ENCODE measurements at places on chromosomes 4 and X.

DNA sequence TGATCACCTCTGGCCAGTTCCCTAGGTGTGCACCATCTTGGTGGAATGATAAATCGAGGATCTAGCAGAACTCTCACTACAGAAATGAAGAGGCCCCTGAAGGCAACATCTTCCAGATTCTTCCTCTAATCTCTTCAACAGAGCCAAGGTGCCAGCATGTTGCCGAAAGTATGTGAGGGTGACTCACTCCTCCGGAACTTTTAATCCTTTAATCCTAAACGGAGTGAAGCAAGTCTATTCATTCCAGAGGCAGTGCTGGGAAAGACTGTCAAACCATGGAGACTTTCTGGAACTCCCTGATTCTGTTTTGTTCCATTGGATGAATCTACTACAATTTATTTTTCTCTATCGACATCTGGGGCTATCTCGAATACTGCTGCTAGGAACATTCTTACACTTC, 68.7 kb downstream of the SUPT20HL2 start:
- ATAC-seq: peak; percentile 73

DNA sequence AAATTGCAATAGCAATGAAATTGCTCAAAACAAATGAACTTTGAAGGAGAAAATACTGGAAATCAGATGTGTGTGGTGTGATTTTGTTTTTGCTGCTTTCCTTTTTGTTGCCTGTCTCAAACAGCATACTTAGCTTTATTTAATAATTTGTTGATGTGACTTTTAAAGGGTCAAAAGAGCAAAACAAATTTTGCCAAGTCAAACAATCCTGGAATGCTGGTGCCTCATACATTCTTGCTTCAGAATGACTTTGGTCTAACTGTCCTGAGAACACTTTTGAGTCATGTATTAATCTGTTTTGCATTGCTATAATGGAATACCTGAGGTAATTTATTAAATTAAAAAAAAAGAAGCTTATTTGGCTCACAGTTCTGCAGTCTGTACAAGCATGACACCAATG, 3.4 kb downstream of the PF4V1 start:
- ATAC-seq: peak; percentile 23

DNA sequence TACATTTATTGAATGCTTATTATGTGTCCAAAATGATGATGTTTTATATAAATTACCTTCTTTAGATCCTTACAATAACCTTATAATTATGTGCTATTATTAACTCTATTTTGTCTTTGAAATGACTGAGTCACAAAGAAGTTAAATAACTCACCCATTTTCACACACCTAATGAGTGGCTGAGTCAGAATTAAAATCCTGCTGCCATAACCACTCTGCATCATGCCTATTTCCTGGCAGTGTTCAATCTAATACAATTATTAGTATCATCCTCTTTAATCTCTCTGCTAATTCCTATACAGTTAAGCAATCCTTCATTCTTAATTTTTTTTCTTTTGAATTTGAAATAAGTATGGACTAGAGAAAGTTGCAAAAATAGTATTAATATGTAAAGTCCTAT, 342.9 kb downstream of the CFAP299 start:
- ATAC-seq: no peak

- ATAC-seq: no peak
Measured at GRCh38 chr4:145387079-145387478, 94.6 kb upstream of the SMAD1 start.

- ATAC-seq: no peak
Measured at GRCh38 chrX:34053931-34054330, 78.2 kb downstream of the FAM47A start.

DNA sequence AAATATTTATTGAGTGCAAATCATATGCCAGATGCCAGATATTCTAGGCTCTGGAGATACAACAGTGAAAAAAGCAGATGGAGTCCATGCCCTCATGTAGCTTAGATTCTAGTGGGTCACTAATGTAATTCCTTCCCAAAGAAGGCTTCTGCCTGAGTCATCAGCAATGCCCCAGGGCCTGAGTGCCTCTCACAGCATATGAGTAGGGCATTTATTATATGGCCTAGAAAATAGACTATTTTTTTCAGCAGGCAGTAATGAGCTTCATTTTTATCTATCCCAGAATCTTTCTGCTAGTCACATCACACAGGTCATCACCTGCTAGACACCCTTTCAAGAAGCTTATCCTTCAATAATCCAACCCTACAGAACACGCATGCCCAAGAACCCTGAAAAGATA, 22.3 kb downstream of the TMEM31 start:
- no peak for ATAC-seq

GRCh38 chrX:119236623-119237561, 807 bp downstream of the PGRMC1 start:
- ATAC-seq: peak; percentile 20

DNA sequence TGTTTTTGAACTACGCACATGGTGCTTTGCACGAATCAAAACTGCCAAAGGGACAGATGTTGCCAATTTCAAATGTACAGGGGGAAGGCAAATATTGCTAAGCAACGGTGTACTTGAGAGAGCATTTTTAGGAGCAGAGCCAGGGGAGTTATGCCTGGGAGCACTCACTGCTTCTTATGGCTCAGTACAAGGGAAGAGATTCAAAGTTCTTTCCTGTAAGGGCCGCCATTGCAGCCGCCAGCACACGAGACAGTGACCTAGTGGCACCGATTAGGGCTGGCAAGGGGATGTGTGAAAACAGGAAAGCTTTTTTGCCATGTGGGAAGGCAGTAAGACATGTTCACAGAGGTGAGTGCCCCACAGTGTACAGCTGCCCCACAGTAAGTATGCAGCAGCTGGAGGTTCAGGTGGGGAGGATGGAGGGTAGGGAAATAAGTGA, 133.8 kb downstream of the AFF1 start:
- ATAC-seq: no peak

DNA sequence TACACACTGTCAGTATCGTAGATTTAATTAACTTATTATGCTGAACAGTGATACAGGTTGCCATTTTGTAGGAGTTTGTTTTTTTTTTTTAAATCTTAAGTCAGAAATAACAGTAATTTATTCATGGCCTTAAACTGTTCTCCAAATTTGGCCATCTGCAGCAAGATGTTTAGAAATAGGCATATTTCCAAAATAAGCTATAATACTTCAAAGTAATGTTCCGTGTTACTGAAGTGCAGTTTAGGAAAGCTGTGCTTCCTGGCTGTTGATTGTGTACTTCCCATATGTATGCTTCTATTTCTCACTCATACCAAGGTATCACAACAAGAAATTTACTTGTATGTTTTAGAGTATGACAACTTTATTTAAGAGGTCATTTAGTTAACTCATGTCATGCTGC, 28.9 kb downstream of the CPEB2 start:
- no peak for ATAC-seq

- peak; percentile 41 for ATAC-seq
Measured at GRCh38 chr4:118836301-118837120, 585 bp upstream of the SEC24D start.

- ATAC-seq: no peak
Measured at GRCh38 chr4:44791831-44792230, 65.5 kb upstream of the GNPDA2 start.

DNA sequence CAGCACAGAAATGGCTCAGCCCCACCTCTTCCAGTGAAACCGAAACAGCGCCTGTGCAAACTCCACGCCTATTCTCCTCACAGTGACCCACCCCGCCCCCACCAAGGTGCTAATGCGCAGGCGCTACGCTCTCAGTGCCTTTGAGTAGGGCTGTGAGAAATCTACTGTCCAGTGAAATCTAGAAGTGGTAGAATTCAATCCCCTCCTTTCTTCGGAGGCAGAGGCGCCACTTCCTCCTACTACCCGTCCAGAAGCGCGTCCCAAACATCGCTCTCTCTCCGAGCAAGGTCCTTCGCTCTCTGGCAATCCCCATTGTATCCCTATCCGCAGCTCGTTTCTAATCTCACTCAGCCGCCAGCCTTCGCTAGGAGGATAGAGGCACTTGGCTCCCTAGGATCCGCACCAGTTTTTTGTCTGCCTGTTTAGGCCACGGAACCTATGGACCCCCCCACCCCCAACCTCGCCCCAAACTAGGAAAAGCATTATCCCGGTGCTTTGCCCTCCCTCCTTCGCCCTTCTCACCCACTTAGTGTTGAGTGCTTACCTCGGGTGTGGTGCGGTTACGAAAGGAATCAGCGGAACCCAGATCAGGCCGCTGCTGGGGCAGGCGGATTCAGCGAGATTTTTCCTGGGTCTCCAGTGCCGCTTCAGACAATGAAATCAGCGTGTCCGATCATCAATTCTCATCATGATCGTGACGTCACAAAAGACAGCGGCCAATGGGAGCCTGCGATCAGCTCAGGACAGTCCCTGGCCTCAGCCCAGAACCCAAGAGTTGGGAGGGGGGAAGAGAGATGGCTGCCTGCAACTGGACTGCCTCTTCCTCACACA, at the start of gene HDX:
HDX (minus strand) TSS at position 656 of the 831 bp plus-strand sequence. CDS start 27,056 bp downstream, outside the sequence.
- ATAC-seq: peak; percentile 96

- ATAC-seq: no peak
Measured at GRCh38 chrX:83829874-83830273, 31.1 kb upstream of the CYLC1 start.

DNA sequence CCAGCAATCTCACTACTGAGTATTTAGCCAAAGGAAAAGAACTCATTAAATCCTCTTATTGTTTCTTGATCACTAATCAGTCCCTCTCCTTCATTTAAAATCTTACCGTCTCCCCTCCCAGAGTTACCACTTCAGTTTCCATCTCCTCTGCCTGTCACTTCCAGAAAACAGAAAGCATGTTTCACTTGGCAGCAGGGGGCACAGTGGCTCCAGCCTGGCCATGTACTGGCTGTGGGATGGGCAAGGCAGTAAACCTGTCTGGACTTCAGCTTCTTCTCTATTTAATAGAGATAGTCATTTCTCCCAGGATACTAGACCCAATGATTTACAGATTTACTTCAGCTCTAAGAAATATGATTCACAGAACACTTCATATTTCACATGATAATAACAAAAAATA, 63.2 kb downstream of the CD40LG start:
- ATAC-seq: no peak

DNA sequence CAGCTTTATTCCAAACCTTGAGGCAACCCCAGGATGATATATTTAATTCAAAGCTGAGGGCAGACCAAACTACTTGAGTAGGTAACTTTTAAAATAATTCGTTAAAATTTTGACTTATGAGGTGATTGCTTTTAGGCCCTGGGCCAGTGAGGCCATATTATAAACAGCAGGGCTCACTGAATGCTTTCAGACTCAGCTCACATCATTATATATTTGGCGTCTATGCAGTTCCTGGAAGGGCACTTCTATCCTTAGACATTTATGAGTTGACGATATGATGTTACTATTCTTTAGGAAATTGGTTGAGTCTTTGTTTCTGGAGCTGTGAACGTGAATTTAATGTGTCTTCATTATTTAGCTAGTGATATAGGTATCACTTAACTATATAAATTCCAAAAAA, 400.1 kb downstream of the PDHA2 start:
- no peak for ATAC-seq

DNA sequence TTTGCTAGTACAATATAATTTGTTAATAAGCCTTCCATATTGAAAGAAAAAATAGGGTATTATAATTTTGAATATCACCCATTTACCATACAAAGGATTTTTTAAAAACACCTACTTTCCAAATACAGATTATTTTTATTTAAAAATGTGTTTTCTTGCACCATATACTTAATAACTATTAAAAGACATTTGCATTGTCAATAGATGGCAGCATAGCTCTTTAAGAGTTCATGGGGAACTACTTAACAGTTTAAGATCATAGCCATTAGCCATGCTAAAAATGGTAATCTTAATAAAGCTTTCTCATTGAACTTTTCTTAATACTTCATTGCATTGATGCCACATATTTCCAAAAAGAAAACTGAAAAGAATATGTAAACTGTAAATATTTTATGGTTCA, 1995.9 kb downstream of the C4orf33 start:
- ATAC-seq: no peak

GRCh38 chr4:15237648-15238230, 190.1 kb upstream of the C1QTNF7 start:
- ATAC-seq: no peak

- no peak for ATAC-seq
Measured at GRCh38 chr4:124753941-124754581, 41.5 kb upstream of the ANKRD50 start.

- no peak for ATAC-seq
Measured at GRCh38 chr4:8737075-8737474, 134.6 kb downstream of the HMX1 start.

- ATAC-seq: no peak
Measured at GRCh38 chrX:30215357-30215843, at the start of gene MAGEB2. Gene MAGEB2 (plus strand): TSS chrX:30215563. CDS start chrX:30218581, 3,018 bp downstream.

DNA sequence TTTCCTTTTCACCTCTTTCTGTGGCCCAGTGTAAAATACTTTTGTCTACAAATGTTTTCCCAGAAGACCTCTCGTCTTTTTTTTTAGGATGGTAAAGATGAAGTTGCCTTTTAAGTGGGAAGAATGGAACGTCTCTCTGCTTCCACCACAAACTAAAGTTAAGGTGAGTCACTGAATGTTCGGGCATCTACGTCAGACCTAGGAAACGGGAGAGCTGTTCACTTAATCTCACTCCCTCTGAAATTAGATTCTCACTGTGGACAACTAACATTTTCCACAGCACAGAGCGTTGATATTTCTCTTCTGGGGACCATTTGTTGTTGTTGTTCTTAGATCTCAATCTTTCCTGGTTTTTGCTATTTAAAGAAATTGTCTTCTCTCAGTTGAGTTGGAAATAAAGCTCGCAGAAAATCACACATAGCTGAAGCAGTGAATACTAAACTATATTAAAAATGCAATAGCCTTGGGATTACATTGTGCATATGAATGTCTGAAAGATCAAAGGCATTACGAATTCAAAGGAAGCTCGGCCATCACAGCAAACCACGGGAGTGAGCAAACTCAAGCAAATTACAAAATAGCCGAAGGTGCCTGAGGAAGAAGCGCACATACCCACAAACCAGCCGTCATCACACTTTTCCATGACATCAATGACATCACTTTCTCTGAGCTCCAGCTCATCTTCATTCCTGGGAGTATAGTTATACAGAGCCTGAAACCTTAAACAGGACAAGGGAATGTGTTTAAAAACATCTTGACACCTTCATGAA, 53.9 kb upstream of the PDLIM3 start:
- peak; percentile 36 for ATAC-seq

DNA sequence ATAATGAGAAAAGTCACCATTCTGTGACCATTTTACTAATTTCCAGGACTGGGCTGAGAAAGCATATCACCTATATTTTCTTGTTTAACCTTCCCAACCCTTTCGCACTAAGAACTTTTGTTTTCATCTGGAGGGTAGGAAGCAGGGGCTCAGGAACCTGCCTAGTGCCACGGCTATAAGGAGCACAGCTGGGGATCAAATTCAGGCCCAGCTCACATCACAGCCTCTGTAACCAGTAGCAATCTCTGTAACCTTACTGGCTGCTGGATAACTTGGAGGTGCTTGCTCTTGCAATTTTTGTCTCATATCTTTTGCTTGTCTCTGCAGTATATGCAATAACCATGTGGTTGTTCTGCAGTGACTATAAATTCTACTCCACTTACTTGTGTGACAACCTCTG, 76.7 kb upstream of the PLAC1 start:
- ATAC-seq: no peak

- ATAC-seq: no peak
Measured at GRCh38 chr4:1550122-1551070, 133.7 kb downstream of the FAM53A start.

- ATAC-seq: no peak
Measured at GRCh38 chr4:25258980-25259578, 25.2 kb downstream of the PI4K2B start.
